ENCODE measurements at places on chromosomes 7 and 10. TPM values are rescaled to one million over a fixed set of nuclear protein-coding genes. Genes with fewer than 3 reads are reported as not detected.

PNLIPRP3 gene
- polyA plus RNA-seq = 0.12 TPM

SSBP1 gene
- polyA plus RNA-seq = 148 TPM

STX1A gene
- polyA plus RNA-seq = 17.7 TPM

UCN3 gene
- 1.9 TPM for polyA plus RNA-seq

SYT15 gene
- polyA plus RNA-seq = not detected

GJC3 gene
- polyA plus RNA-seq = not detected

ASB15 gene
- polyA plus RNA-seq = 0.12 TPM

CYP2W1 gene
- 0.89 TPM for polyA plus RNA-seq

CYP2C19 gene
- 9.5 TPM for polyA plus RNA-seq

GNAT3 gene
- polyA plus RNA-seq = 1.6 TPM

CCDC172 gene
- not detected for polyA plus RNA-seq

PROSER2 gene
- polyA plus RNA-seq = 1.7 TPM

GOLGA7B gene
- 3.6 TPM for polyA plus RNA-seq

WNT8B gene
- not detected for polyA plus RNA-seq

SVIL gene
- 12.1 TPM for polyA plus RNA-seq

GLCCI1 gene
- 3.8 TPM for polyA plus RNA-seq

LIPM gene
- 0.13 TPM for polyA plus RNA-seq

Measured in small intestine (tissue), 16 donors.